ENCODE measurements at places on chromosomes 13 and 19.
A peak's percentile ranks its signal among the peaks of the same experiment; 100 is the strongest.

DNA sequence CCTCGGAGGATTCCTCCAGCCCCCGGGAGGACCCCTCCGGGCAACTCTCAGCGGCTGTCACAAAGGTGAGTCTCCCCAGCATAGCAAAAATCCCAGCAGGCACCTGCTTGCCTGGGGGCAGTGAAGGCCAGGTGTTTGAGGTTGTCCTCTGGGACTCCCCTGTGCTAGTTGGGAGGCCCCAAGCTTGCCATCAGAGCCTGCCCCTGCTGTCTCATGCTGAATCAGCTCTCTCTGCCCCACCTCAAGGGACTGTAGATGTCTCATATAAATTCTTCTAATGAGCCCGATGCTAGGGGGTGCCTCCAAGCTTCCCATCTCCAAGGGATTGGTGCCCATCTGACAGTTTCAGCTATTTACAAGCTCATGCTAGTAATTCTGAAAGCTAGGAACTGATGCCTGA lies 53.6 kb downstream of the NWD1 start:
- DNase-seq: no peak

- DNase-seq: no peak
These were observed 13.2 kb upstream of the UQCR11 start for GRCh38 chr19:1618157-1619093.

DNA sequence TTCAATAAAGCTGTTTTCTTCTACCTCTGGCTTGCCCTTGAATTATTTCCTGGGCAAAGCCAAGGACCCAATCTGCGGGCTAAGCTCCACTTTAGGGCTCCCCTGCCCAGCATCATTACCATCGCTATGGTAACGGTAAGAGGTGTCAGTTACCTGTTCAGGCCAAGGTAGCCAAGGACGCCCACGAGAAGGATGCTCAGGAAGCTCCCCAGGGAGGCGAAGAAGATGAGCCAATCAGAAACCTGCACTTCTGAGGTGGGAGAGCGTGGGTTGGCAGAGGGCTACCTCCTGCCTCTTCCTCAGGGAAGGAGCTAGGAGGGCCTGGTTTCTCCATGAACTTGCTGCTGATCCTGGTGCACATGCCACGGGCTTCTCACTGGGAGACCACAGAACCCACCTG lies 24.7 kb downstream of the IL12RB1 start:
- no peak for DNase-seq

- no peak for DNase-seq
These were observed 136.8 kb upstream of the RNF113B start for GRCh38 chr13:98313922-98314292.

DNA sequence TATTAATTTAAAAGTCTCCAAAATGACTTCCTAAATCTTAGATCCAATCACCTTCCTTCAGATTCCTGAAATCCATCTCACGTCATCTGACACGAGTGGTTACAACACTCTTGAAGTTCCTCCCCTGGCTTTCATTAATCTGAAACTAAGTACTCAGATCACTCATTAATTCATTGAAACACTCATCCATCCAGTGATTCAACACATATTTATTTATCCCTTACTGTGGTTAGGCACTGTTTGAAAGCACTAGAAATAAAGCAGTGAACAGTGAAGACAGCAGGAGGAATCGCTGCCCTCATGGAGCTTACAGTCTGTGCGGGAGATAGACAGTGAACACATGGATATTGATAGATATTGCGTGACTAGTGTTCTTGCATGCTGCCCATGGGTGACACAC lies 472.4 kb downstream of the DCT start:
- no peak for DNase-seq

DNA sequence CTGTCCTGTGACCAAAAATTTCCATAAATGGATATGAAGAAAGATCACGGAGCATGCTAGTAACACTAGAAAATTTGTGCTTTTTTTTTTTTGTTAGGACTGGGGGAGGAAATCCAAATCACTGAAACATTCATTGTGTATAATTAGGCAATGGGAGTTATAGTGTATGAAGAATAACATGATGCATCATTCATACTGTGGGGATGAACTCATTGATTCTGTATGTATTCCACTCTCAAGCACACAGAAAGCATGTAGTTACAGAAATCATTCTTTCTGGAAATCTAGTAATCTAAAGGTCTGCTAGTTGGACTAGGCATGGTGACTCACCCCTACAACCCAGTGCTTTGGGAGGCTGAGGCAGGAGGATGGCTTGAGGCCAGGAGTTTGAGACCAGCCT lies 749.7 kb downstream of the DIAPH3 start:
- no peak for DNase-seq

DNA sequence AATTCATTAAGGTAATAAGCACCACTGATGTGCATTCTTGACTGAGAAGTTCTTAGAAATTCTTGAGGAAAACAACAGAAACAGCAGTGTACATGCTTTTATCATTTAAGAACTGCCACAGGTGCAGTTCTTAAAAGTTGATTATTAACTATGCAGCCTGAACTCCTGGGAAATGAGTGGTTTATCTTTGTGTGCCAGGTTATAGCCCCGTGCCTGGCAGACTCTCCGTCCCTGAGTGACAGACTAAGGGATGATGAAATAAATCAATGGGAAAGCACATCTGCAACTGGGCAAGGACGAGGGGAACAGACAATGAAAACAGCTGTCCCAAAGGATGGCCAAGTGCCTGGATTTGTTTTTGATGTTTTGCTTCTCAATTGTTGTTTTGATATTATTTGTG lies 84.4 kb upstream of the SPATA13 start:
- no peak for DNase-seq

GRCh38 chr13:91169321-91170050 lies 178.0 kb upstream of the MIR17HG start:
- no peak for DNase-seq

DNA sequence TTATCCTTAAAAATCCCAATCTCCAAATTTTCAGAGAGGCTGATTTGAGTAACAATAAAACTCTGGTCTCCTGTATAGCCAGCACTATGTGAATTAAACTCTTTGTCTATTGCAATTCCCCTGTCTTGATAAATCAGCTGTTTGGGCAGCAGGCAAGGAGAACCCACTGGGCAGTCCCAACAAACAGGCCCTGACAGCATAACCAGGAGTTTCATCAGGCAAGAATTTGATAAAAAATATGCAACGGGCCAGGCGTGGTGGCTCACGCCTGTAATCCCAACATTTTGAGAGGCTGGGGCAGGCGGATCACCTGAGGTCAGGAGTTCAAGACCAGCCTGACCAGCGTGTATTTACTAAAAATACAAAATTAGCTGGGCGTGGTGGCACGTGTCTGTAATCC lies 42.1 kb downstream of the STK24 start:
- no peak for DNase-seq

DNA sequence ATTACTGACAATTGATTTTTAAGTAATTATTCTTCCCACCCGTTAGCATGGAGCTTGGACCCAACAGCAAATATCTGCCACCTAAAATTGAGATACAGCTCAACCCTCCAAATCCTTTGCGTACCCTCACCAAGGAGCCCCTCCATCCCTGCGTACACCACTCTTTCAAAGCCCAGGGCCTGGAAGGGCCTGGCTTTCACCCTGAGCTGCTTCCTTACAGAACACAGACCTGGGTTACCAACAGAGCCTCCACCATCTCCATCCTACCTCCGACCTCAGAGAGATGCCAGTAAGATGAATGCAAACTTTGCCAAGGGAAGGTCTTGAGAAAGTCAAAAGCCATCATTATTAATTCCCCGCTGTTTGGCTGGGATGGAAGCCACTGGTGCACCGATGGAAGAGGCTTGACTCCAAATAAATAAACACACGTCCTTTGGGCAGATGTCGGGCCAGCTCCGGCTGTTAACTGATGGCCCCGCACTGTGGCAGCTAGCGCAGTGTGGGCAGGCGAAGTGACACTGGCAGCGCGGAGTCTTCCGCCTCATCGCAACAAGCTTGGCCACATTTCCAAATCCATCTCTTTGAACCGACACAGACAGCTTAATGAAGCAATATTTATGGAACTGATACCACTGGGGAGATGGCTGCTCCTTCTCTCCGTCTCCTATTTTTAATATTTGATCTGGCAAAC lies 150.2 kb upstream of the VSTM2B start:
- DNase-seq: no peak

DNA sequence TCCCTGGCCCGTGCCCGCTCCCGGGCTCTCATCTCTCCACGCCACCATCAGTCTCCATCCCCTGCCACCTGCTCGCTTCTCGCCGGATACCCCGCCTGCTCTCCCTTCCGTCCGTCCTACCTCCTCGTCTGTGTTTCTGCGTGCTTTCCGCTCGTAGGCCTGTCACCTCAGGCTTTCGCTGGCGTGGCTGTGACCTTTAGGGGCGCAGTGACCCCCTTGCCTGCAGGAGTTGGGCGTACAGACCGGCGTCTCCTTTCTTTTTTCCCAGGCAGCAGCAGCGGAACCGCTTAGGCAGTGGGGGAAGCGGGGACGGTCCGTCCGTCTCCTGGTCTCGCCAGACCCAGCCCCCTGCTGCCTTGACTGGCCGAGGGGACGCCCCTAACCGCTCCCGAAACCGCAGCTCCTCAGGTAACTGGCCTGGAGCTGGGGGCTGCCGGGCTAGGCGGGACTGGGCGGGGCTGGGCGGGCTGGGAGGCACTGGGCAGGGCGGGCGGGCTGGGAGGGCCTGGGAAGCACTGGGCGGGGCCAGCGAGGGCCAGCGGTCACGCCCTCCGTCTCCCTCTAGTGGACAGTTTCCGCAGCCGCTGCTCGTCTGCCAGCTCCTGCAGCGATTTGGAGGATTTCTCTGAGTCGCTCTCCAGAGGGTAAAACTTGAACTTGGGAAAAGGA lies 6.3 kb downstream of the PGLYRP1 start:
- peak; percentile 92 for DNase-seq

DNA sequence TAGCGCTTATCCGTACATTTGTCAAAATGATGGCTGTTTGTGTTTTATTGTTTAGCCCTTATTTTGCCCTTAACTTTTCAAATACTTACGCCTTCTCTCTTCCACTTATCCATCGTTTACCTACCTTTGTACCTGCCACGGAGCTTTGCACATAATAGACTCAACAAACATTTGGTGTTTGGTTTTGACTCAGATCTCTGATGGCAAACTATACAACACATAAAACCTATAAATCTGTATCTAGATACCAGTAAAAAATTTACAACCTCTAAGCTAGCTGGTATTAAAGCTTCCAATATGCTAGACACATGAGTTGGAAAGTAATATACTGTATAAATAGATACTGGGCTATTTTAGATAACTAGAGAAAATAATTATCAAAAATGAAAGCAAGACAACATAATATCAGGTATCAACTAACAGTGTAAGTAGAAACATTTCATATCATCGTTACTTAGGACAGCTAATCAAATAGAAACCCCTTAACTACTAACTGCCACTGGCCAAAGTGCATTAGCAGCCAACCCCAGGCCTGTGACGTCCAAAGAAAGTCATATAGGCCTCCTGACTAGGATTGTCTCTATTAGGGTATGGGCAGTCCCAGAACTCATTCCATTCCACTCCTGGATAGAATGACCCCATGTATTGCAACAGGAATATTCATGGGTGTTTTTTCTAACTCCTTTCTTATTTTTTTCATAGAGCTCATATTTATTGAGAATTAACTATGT lies 53.8 kb downstream of the KCTD12 start:
- no peak for DNase-seq

GRCh38 chr19:39843919-39844793 lies 2.0 kb downstream of the FBL start:
- peak; percentile 40 for DNase-seq

- no peak for DNase-seq
These were observed 146.9 kb upstream of the SOX21 start for GRCh38 chr13:94859278-94859691.

- no peak for DNase-seq
These were observed 13.2 kb upstream of the ZNF254 start for GRCh38 chr19:24073807-24074206.

- no peak for DNase-seq
These were observed 64.3 kb downstream of the COL4A1 start for GRCh38 chr13:110242615-110243014.

DNA sequence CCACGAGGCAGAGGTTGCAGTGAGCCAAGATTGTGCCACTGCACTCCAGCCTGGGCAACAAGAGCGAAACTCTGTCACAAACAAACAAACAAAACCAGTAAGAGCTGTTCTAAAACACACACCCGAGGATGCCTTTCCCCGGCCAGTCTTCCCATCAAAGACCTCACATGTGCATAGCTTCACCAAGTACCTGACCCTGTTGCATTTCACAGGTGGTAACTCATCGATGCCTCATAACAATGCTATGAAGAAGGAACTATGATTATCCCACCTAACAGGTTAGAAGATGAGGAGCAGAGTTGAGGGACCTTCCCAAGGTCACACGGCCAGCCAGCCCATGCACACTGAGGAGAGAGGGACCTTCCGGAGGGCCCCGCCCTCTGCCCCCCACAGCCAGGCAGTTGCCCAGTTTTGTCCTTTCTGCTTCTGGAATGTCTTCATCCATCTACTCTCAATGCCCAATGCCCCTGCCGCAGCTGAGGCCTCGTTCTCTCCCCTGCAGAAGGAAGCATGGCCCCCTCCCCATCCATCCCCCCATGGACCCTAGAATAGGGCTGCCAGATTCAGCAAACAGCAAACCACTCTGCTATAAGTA lies 16.8 kb upstream of the LENG8 start:
- no peak for DNase-seq

GRCh38 chr13:52835071-52835839 lies 13.2 kb downstream of the PCDH8 start:
- DNase-seq: no peak

DNA sequence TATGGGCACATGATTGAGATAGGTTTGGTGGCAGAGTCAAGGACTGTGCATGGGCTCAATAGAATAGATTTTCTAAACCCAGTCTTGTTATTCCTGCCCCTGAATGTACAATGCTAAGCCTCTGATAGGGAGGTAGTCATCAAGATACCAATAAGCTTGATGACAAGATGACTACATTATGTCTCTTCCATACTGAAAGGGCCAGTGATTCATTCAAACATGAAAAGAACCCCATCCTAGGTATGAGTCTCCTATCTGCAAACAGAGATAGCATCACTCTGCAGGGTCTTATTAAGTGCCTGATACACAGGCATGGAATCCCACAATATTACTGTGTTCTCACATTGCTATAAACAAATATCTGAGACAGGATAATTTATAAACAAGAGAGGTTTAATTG lies 40.3 kb upstream of the UFM1 start:
- no peak for DNase-seq
